A673 (cell line): ENCODE measurements at places on chromosomes 1 and 21.

GRCh38 chr1:174007851-174008250 is 14.3 kb downstream of the RC3H1 start:
- peaks cover 13% of the 10 kb centered on the region for H3K4me1 ChIP-seq
- no peaks in the 10 kb centered on the region for H3K27me3 ChIP-seq
- H3K4me3 ChIP-seq, result no peak overlapping the region
- no peak overlapping the region for H3K27ac ChIP-seq
- no peak for DNase-seq
- no peaks in the 10 kb centered on the region for H3K36me3 ChIP-seq

GRCh38 chr1:68344208-68344607 is 105.5 kb downstream of the RPE65 start:
- H3K4me1 ChIP-seq, result no peaks in the 10 kb centered on the region
- DNase-seq, result no peak
- no peak overlapping the region for H3K4me3 ChIP-seq

DNA sequence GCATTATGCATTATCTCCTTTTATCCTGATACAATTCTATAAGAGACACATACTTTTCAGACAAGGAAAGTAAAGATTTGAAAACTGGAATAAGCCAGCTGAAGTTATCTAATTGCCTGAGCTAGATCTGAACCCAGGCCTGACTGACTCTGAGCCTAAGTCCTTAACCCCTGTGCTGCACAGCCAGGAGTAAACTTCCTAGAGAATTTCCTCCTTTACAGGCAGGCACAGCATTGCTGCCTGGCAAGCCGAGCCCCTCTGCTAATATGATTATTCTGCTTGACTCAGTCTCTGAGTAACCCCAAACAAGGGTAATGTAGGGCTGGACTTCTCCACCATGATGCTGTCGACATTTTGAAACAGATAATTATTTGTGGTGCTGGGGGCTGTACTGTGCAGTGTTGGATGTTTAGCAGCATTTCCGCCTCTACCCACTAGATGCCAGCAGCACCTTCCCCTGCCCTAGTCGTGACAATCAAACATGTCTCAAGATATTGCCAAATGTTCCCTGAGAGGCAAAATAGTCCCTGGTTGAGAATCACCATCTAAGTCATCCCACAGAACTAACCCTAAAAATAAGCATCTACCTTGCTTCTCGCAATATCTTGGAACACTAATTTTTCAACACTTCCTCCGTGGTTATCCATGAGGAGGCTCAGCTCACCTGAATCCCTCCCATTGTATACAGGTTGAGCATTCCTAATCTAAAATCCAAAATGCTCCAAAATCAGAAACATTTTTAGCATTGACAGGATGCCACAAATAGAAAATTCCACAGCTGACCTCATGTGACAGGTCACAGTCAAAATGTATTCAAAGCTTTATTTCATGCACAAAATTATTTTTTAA is 18.5 kb downstream of the CAMK1G start:
- H3K4me3 ChIP-seq, result no peak overlapping the region
- H3K27ac ChIP-seq, result no peak overlapping the region
- peak; percentile 84 for DNase-seq
- no peaks in the 10 kb centered on the region for H3K27me3 ChIP-seq

- H3K4me1 ChIP-seq, result no peaks in the 10 kb centered on the region
- no peak for DNase-seq
- no peak overlapping the region for H3K27ac ChIP-seq
- no peak overlapping the region for H3K4me3 ChIP-seq
Measured at GRCh38 chr1:41766546-41766945, 152.2 kb downstream of the HIVEP3 start.

DNA sequence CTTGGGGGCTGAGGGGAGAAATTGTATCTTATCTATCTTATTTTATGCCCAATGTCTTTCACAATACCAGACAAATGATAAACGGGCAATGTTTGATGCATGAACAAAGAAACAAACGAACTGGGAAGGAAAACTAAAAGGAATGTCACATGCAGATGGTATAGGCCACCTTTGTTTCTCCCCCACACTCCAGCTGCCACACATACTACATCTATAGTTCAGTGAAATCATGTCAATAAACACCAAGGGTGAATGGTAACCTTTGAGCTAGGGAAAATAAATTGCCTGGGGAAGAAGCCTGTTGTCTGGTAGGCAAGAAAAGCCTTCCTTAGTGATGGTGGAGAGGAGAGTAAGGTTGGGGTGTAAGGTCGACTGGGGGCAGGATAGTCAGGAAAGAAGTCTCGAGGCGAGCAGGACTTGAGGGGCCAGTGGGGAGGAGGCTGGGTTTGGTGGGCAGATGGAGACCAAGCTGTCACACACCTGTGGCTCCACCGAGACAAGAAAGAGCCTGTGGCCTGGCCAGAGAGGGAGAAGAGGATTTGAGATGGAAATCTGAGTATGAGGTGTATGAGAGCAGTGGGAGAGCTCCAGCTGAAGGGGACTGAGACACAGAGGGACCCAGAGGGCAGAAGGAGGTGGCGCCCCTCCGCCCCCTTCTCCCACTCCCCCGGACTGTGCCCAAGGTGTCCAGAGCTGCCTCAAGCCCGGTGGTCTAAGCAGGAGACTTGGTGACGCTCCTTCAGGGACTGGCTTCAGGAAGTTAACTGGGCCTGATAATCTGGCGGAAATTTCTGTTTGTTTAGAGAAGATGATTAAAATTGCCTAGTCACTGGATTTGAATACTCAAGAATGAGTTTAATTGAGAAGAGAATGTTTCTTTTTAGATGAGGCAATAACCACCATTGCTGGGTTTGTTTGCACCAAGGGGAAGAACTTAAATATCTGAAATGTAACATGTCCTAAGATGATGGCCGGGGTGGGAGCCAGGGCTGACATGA is 37.3 kb downstream of the ATF3 start:
- H3K4me1 ChIP-seq, result no peaks in the 10 kb centered on the region
- no peaks in the 10 kb centered on the region for H3K36me3 ChIP-seq
- DNase-seq, result no peak
- H3K27me3 ChIP-seq, result no peaks in the 10 kb centered on the region
- no peak overlapping the region for H3K27ac ChIP-seq

GRCh38 chr1:157091186-157091585 is 8.4 kb downstream of the ETV3L start:
- no peak overlapping the region for H3K27ac ChIP-seq
- no peak overlapping the region for H3K4me3 ChIP-seq
- H3K36me3 ChIP-seq, result no peaks in the 10 kb centered on the region

DNA sequence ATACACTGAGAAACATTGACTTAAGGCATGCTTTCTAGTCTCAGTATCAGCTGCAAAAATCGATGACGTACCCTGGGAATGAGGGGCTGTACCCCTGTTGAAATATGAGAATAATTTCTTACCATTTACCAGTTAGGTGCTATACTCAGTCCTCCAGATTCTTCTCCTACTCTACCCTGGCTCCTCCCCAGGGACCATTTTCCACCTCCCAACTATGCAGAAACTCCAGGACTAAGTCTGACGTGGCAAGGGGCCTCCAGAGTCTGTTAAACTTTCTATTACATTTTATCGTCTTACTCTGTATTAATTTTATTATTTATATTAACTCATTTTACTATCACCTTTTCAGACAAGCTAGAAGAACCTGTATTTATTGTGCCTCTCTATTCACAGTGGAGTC is 124.3 kb downstream of the CYYR1 start:
- H3K4me3 ChIP-seq, result no peak overlapping the region
- DNase-seq, result no peak
- H3K36me3 ChIP-seq, result no peaks in the 10 kb centered on the region
- no peaks in the 10 kb centered on the region for H3K27me3 ChIP-seq
- no peak overlapping the region for H3K27ac ChIP-seq
- H3K4me1 ChIP-seq, result peaks cover 9% of the 10 kb centered on the region

DNA sequence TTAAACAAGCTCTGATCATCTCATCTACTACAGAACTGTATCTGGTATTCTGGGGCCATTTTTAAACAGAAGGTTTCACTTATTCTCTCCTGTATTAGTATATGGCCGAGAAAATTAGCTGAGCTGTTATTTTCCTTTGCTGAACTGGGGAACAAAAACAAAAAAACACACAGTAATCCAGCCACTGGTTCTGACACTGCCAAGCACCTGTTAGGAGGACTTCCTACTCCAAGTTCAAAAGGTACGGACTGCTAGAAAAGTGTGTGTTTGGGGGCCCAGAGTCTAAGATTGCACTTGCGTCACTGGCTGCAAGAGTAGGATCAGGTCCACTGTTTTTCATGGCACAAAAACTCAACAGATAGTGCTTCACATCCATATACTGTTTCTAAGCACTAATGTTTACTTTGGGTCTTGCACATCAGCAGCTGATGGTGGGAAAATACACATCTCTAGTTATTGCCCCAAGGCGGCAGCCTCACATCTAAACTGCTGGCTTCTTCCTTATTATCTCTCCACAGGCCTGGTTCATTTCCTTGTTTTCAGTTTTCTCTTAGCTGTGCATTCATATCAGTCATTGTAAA is 226.1 kb downstream of the FGGY start:
- H3K4me1 ChIP-seq, result no peaks in the 10 kb centered on the region
- DNase-seq, result no peak

- H3K36me3 ChIP-seq, result no peaks in the 10 kb centered on the region
- no peak for DNase-seq
- H3K4me3 ChIP-seq, result no peak overlapping the region
- no peaks in the 10 kb centered on the region for H3K27me3 ChIP-seq
Measured at GRCh38 chr1:2493218-2493617, 17.1 kb downstream of the PLCH2 start.

DNA sequence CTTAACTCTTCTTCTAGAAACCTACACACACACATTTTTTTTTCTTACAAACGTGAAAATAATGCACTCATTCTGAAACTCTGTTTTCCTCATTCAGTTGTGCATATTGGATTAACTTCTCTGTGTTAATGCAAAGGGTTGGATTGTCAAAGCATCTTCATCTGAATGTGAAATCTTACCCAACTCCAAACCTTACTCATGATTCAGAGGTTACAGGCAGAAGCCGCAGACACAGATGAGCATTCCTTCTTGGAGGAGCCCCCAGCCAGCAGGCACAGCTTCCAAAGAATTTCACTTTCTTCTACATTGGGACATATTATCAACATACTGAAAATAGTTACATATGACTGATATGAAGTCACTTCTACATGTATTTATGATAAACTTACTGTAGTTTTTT is 15.7 kb downstream of the PATJ start:
- no peak for DNase-seq
- H3K27ac ChIP-seq, result no peak overlapping the region
- H3K4me3 ChIP-seq, result no peak overlapping the region
- H3K4me1 ChIP-seq, result peaks cover 23% of the 10 kb centered on the region
- H3K27me3 ChIP-seq, result no peaks in the 10 kb centered on the region

- no peak overlapping the region for H3K27ac ChIP-seq
- peaks cover 7% of the 10 kb centered on the region for H3K27me3 ChIP-seq
- H3K4me3 ChIP-seq, result no peak overlapping the region
Measured at GRCh38 chr1:88441022-88441421, 243.1 kb upstream of the PKN2 start.

DNA sequence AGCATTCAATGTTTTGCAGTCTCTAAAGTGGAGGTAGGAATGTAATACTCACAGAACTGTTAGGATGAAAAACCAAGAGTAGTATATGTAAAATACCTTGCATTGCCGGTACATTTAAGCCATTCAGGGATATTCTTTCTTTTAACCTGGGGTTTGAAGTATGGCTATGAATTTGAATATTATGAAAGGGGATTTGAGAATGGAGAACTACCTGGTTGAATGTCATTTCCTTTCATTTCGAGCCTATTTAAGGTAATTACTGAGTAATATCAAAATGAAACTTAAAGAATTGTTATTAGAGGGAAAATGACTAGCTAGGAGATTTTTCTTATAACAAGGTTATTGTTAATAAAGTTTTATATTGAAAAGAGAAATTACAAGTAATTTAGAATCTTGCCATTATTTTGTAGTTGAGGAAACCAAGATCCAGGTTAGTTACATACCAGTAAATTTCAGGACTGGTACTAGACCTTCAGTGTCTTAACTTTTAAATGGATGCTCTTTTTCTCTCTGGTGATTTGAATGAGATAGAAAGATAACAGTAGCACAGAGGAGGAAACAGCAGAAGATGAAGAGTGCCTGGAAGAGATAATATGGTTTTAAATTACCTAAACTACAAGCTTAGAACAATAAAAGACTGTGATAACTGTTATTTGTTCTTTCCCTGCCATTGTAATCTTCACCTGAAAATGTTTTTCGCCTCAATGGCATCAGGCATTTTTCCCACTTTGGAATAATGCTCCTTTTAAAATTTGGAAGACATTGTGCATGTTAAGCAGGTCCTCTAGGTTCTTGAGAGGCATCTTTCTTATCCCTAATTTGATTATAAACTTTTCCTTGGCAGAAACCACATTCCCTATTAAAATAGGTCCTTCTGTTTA is 103.2 kb downstream of the PKN2 start:
- H3K27ac ChIP-seq, result no peak overlapping the region
- H3K27me3 ChIP-seq, result no peaks in the 10 kb centered on the region
- H3K4me1 ChIP-seq, result no peaks in the 10 kb centered on the region
- H3K4me3 ChIP-seq, result no peak overlapping the region
- peaks cover 10% of the 10 kb centered on the region for H3K36me3 ChIP-seq

- H3K27me3 ChIP-seq, result no peaks in the 10 kb centered on the region
- H3K27ac ChIP-seq, result no peak overlapping the region
- H3K4me1 ChIP-seq, result no peaks in the 10 kb centered on the region
- no peaks in the 10 kb centered on the region for H3K36me3 ChIP-seq
- DNase-seq, result no peak
Measured at GRCh38 chr1:241614144-241614543, 26.0 kb downstream of the CHML start.

GRCh38 chr1:194289569-194290266 is 1103.3 kb upstream of the B3GALT2 start:
- no peak for DNase-seq
- H3K27ac ChIP-seq, result no peak overlapping the region
- no peaks in the 10 kb centered on the region for H3K36me3 ChIP-seq

GRCh38 chr1:175600721-175601440 is 142.5 kb downstream of the TNR start:
- peaks cover 2% of the 10 kb centered on the region for H3K27me3 ChIP-seq
- no peaks in the 10 kb centered on the region for H3K36me3 ChIP-seq
- no peaks in the 10 kb centered on the region for H3K4me1 ChIP-seq

DNA sequence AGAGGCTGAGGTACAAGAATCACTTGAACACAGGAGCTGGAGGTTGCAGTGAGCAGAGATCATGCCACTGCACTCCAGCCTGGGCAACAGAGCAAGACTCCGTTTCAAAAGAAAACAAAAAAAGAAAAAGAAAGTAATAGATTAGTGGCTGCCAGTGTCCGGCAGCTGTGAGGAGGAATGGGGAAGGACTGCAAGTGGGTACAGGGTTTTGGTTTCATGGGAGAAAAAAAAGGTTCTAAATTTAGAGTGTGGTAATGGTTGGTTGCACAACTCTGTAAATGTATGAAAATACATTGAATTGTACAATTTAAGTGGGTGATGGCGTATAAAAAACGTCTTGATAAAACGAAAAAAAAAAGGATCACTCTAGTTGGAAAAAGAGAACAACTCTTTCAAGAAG is 6.7 kb downstream of the TAF1A start:
- H3K36me3 ChIP-seq, result peaks cover 33% of the 10 kb centered on the region
- no peak overlapping the region for H3K27ac ChIP-seq
- no peaks in the 10 kb centered on the region for H3K27me3 ChIP-seq
- no peak overlapping the region for H3K4me3 ChIP-seq

GRCh38 chr1:41160498-41161110 is 81.5 kb downstream of the SCMH1 start:
- H3K36me3 ChIP-seq, result no peaks in the 10 kb centered on the region
- no peak for DNase-seq
- H3K4me1 ChIP-seq, result no peaks in the 10 kb centered on the region
